ENCODE measurements at places on chromosomes 1 and 21.

DNA sequence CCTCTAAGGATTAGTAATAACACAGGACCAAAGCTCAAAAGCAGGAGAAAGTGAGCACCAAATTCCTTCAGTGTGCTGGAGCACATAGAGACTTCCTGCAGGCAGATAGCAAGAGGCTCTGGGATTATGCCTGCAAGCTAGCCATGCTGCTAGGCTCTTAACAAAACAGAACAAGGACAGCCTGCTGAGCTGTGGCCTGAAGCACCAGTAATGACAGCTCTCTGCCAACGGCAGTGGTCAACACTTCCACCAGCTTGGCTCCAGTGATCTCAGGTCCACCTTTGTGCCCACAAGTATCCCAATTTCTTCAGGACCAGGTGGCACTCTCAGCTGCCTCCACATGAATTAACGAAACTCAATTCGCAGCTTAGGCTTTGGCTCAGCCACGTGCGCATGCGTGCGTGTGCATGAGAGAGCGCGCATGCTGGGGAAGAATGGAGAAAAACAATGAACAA is 64.2 kb downstream of the SLC45A1 start:
- no peak for DNase-seq

DNA sequence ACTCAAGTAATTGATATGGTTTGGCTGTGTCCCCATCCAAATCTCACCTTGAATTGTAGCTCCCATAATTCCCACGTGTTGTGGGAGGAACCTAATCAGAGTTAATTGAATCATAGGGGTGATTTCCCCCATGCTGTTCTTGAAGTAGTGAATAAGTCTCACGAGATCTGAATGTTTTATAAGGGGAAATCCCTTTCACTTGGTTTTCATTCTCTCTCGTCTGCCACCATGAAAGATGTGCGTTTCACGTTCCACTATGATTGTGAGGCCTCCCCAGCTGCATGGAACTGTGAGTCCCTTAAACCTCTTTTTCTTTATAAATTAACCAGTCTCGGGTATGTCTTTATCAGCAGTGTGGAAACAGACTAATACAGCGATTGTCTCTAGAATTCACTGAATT is 135.4 kb downstream of the BACH1 start:
- no peak for DNase-seq

GRCh38 chr1:182842265-182842664 is 3.1 kb downstream of the DHX9 start:
- no peak for DNase-seq

- no peak for DNase-seq
Measured at GRCh38 chr21:27837936-27838335, 871.0 kb upstream of the ADAMTS5 start.

DNA sequence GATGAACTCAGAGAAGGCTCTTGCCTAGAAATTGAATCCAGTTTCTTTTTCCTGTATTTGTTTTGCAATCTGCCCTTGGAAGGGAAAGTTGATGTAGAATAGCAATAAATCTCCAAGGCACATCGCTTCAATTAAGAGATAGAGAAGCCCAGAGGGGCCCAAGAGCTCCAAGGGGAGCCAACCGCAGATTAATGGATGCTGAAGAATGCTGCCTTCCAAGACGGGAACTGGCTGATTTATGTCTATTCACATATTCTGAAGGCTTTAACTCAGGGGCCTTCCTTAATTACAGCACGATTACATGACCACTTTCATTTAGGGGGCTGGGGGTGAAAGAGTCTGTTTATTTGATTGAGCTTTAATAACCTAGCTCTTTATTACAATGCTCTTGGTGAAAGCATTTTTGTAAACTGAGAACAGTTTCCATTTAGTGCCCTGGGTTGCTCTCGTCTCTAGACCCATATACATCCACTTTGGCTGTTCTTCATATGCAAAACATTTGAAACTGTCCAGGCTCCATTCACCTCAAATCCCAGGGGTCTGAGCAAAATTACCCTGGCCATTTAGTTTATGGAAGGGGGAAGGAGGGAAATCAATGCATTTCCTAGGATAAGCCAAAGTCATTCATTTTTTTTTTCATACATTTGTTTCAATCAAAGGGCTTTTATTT is 87.4 kb upstream of the CLDN14 start:
- no peak for DNase-seq

DNA sequence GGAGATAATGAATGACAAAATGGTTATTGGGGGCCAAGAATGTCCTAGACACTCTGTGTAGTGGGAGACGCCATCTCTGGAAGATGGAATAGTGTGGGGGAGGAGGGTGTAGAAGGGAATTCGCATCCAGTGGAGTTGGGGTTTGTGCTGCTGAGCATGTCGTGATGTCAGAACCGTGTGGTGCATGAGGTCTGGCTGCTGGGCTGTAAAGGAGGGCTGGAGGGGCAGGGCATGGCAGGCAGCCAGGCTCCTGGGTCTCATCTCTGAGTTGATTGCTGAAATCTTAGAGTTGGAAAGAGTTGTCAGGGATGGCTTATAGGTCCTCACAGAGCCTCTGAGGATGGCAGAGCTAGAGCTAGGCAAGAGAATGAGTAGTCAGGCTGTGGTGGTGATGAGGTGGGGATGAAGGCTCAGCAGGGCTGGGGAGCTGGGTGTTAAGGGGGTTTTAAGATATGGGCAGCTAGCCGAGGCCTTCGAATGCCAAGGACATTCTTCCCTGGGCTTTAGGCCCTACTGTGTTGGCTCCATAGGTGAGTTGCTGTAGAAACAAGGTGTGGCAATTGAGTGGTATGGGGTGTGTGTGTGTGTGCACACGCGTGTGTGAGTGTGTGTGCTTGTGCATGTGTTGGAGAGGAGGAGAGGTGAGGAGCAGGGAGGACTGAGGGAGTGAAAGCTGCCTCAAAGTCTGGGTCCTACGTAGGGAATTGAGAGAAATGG is 1.9 kb downstream of the PPFIA4 start:
- no peak for DNase-seq

DNA sequence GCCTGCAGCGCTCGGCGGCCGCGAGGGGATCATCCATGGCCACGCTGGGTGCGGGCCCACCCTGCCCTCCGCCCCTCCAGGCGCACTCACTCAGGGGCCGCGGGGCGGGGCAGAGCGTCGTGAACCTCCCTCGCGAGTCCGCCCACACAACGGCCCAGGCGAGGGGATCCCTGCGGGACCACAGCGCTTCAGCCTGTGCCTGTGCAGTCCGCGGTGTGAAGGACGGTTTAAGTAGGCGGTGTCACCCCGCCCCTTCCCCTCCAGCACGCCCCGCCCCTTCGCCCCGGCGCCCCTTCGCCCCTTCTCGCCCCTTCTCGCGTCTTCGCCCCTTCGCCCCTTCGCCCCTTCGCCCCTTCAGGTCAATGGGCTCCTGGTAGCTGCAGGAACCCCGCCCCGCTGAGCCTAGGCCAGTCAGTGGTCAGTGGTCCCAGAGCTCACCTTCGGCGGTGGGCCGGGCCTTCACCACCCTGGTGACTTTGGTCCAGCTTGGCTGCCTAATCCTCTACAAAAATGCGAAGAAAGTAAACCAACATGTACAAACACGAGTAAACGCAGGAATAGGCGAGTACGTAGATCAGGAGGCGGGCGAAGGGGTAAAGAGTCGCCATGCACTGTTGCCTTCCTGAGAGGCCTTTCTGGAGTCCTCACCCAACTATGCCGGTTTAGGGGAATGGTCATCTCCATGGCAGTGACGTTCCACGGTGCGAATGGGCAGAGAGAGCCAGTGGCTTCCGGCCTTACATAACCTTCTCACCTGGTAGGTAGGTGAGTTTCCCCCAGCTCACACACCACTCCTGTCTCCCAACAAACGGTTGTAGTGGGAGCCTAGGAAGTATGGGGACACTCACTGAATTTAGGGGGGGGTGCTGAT is 19.6 kb upstream of the DMRTB1 start:
- DNase-seq: no peak

- DNase-seq: no peak
Measured at GRCh38 chr1:184376369-184376768, 10.5 kb upstream of the C1orf21 start.

- peak; percentile 69 for DNase-seq
Measured at GRCh38 chr21:31354604-31355443, 10.8 kb upstream of the TIAM1 start.

DNA sequence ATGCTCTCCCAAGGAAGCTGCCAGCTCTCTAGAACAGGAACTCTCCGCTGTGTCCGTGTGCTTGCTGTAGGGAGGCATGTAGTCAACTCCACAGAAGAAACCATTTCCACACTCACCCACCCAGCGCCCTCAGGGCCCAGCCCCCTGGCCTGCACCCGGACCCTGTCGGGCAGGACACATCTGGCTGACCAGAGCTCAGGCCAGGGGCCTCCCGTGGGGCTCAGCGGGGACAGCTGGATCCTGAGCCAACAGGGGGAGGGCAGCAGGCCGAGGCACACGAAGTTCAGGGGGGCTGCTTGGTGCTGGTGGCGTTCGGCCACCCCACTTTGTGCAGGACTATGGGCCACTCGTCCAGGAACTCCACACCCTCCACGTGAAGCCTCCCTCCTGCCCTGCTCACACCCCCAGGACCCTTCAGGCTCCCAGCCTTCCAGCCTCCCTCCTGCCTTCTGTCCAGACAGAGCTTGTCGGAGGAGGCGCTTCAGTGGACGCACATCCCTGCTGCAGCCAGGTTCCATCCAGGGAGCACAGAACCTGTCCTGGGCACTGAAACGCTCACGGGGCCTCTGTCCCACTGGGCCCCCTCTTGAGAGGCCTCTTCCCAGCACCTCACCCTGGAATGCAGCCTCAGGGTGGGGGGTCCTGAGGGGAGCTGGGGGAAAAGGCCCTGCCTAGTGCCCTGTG is 15.0 kb upstream of the FAAP20 start:
- DNase-seq: no peak

DNA sequence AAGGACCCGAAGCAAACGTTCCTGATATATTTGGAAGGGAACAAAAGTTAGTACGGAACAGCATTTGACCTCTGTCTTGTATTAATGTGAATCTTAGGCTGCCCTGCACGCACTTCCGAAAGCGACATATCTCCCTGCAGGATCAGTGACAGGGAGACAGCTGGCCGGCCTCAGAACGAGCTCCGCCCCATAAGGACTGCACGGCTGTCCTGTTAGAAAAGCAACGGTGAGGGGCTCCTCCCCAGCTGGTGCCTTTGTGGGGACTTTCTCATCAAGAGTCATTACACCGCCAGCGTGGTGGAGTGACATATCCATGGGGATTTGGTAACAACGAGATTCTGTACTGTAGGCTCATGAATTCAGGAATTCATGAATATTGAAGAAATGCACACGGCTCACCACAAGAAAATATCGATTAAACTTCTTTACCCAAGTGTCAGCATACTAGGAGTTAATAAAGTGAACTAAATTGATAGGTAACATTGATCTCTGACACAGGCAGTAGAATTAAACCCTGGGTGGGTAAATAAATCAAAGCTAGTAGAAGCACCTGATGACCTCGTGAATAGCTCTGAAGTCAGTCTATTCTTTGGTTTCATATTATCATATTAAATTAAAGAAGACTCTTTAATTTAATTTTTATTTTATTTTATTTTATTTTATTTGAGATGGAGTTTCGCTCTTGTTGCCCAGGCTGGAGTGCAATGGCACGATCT is 8.1 kb upstream of the GREM2 start:
- no peak for DNase-seq

All from activated effector memory CD4-positive, alpha-beta T cell treated with Interleukin-2 at 50 U/mL for 16 hours (primary cell).